ENCODE measurements at places on chromosomes 6 and 20.

DNA sequence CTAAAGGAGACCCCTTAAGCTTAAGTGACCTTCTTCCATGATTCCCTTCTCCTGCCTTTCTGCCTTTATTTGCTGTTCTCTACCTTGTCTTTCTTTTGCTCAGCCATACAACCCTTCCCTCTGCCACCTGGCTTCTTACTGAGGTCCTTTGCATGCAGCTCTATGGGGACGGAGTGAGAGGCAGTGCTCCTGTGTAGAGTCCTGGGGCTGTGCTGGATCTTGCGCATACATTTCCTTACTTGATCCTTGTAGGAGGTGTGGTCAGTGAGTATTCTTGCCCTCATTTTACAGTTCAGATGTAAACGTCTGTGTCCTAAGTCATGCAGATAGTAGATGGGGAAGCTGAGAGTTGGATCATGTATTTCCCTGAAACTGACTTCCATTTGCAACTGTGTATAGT lies 5.7 kb downstream of the SASH1 start:
- no peak for DNase-seq

GRCh38 chr6:27894839-27895762 lies 17.1 kb downstream of the OR2B2 start:
- peak; percentile 81 for DNase-seq

GRCh38 chr20:11401988-11402387 lies 515.7 kb upstream of the BTBD3 start:
- DNase-seq, result no peak

GRCh38 chr20:63750807-63751470 lies 11.4 kb downstream of the SLC2A4RG start:
- peak; percentile 17 for DNase-seq

- DNase-seq, result peak; percentile 81
Observed at GRCh38 chr6:131909408-131910218, 41.6 kb downstream of the CCN2 start.

Measured in right hindlimb (tissue), 1 donor.